ENCODE measurements at places on chromosomes 6 and 20.

- DNase-seq, result no peak
These were observed 131.7 kb downstream of the DNAH8 start for GRCh38 chr6:38846844-38847243.

DNA sequence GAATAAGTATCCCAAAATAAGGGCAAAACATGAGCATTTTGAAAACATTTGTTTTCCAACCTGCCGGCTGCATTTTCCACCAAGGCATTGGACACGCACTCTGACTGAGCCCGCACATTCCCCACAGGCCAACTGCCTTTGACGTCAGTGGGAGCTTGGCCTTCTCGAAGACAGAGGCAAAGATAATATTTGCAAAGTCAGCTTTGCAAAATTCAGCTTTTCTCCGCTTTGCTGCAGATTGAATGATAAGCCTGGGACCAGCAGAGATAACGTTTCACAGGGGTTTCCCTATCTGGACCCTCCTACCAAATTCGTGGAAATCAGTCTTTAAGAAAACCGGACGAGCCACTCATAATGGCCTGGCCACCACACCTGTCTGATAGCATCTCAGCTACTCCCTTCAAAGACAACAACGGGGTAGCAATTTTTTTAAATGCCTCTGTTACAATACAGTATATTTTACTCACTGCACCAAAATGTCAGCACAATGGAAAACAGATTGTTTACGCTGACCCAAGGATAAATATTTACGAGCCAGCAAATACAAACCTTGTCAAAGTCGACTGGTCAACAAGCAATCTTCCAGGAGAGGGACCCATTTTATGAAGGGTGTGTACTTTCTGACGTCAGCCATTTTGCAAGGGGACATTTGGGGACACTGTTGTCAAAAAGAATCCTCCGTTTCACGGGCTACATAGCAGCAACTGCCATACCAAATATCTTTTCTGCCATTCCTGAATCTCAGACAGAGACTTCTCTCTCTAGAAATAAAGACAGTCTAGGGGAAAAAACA, 100.5 kb downstream of the TFAP2A start:
- DNase-seq, result no peak

DNA sequence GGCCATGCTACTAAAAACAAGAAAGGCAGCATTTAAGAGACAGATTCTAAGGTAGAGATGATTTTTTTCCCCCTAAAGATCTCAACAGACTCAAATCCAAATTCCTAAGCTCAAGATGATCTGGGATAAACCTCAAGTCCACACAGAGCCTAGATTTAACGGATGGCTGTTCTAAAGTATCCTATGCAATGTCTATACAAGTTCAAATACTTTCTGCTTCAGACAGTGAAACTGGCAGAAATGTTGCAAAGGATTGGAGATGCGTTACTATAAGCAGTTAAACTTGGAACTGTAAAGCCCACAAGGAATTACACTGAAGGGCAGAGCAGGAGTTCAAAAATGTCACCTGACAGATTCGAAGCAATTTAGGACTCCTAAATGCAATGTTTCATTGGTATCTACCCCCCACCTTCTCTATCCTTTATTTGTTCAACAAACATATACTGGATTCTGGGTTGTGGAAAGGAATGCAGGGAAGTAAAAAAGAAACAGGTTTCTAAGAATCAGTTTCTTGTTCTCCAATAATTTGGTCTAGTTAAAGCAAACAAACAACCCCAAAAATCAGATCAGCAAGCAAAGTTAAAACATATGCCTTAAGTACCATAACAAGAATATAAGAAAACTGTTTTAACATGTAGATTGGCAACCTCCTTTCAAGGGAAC, 1.6 kb downstream of the DNAAF9 start:
- DNase-seq, result no peak

- DNase-seq, result no peak
These were observed 3.0 kb upstream of the SFTA2 start for GRCh38 chr6:30935018-30935417.

- no peak for DNase-seq
These were observed 60.7 kb downstream of the EZR start for GRCh38 chr6:158758451-158758860.

- DNase-seq, result no peak
These were observed 173.7 kb upstream of the SSTR4 start for GRCh38 chr20:22861231-22861980.

DNA sequence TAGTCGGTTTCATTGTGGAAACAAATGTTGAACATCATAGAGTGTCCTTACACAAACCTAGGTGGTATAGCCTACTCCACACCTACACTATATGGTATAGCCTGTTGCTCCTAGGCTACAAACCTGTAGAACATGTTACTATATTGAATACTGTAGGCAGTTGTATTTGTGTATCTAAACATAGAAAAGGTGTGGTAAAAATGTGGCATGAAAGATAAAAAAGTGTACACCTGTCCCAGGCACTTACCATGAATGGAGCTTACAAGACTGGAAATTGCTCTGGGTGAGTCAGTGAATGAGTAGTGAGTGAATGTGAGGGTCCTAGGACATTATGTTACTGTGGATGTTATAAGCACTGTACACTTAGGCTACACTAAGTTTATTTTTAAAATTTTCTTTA, 103.0 kb downstream of the ZFAND3 start:
- DNase-seq, result no peak

- no peak for DNase-seq
These were observed 815 bp upstream of the ITPR3 start for GRCh38 chr6:33620158-33620855.

- DNase-seq, result no peak
These were observed 144.3 kb downstream of the TBC1D7 start for GRCh38 chr6:13184089-13184468.

GRCh38 chr6:5557506-5557905, 296.2 kb downstream of the FARS2 start:
- DNase-seq, result no peak

GRCh38 chr6:144334150-144334708, 49.1 kb downstream of the UTRN start:
- peak; percentile 55 for DNase-seq

DNA sequence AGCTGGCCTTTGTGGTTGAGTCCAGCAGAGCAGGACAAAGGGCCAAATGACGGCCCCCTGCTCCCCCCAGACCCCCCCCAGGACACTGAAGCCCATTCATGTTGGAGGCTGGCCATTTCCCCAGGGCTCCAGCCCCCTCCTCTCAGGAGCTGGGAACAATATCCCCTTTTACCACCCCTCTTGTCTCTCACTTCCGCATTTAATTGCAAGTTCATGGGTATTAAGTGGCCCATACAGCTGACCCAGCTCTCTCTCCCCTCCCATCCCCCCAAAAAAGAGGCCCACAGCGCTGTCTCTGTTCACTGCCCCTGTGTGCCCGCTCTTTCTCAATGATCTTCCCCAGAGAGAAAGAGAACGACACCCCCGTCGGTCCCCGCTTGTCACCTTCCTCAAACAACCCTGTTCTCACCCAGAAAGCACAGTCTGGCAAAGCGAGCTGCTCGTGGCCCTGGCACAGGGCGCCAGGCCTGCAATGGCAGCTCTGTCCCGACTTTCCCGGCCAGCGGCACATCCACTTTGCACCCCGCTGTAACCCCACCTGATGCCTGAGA, 30.4 kb downstream of the PREX1 start:
- DNase-seq, result no peak

DNA sequence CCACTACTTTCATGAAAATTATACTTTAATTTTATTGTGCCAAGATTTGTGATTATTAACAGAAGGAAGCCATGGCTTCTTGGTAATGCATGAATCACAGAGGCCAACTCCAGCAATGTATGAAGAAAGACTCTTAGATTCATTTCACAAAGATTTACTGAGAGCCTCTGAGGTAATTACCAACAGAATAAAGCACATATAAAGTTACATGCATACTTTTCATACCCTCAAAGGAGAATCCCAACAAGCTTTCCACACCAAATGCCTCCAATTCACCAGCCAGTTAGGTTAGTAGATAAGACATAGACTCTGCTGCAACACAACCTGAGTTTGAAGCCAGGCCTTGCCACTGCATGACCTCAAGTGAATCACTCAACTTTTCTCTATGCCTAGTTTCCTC, 41.9 kb downstream of the HBS1L start:
- DNase-seq, result no peak

DNA sequence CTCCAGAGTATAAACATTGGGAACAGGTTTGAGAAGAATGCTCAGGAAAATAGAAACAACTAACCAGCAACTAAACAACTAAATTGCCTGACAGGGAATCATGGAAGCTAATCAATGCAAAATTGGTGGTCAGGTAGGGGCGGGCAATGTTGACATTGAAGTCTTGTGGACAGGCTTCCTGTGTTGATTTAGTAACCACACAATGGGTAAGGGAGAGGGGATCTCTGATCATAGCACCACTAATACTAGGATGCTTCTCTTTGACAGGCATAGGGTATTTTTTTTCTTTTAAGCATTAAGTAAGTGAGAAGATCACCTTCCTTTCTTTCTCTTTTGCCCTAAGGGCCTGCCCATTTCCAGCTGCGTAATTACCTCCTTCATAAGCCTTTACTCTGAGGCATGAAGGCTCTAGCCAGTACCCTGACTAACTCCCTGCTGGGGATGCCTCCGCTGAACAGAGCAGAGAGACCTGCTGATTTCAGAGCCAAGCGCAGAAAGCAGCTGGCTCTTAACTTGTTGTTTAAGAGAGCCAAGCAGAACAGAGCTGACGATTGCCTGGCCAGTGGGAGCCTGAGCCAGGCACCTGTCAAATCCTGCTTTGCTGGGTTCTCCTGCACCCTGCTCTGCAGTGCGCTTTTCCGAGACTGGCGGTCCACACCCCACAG, 118.7 kb downstream of the BMP2 start:
- no peak for DNase-seq

GRCh38 chr6:99614430-99615186, 8.0 kb downstream of the PRDM13 start:
- no peak for DNase-seq

DNA sequence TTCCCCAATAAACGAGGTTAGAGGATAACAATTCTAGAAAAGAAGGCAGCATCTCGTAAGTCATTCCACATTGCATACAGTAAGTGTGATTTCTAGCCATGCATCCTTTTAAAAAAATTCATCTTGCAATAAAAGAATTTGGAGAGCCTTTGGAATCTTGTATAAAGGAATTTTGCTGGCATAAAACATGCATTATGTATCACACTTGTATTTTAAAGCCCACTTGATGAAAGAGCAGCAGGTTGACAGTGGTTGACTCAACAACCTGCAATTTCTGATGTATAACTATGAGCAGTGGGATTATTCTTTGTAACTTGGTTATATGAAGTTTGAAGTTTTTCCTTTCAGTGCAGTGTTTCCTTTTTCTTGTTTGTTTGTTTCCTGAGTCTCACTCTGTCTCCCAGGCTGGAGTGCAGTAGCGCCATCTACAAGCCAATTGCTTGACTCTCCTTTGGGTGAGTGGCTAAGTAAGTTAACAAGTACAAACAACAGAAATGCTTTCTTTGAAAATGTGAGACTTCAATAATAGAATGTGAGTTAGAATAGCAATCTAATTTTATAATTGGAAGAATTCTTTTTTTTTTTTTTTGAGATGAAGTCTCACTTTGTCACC, 39.9 kb downstream of the JARID2 start:
- DNase-seq, result no peak

- DNase-seq, result no peak
These were observed 262.1 kb downstream of the FOXC1 start for GRCh38 chr6:1871724-1872315.

DNA sequence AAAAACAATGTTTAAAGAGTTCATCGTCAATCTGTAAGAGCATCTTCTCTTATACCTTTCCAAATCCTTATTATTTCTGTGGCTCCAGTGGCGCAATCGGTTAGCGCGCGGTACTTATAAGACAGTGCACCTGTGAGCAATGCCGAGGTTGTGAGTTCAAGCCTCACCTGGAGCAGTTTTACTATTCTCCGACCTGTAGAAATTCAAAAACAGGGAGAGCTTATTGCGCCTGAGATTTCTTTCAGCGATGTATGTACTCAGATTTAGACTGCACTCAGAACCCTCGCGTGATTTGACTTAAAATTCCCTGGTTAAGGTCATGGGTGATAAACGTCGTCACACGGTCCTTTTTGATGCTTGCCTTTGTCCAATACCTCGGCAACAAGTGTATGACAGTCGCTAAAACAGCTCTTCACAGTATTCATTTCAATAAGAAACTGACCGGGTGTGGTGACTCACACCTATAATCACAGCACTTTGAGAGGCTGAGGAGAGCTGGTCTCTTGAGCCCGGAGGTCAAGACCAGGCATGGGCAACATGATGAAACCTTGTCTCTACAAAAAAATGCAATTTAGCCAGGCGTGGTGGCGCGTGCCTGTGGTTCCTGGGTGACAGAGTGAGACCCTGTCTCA, 11.9 kb downstream of the GPX5 start:
- peak; percentile 21 for DNase-seq
